ENCODE measurements at places on chromosomes 16 and 17.
A peak's percentile ranks its signal among the peaks of the same experiment; 100 is the strongest.

- DNase-seq, result peak; percentile 91
These were observed 12.4 kb downstream of the ATP5PD start for GRCh38 chr17:75034236-75034908.

- DNase-seq, result no peak
These were observed 25.9 kb upstream of the FAAP100 start for GRCh38 chr17:81578038-81578441.

DNA sequence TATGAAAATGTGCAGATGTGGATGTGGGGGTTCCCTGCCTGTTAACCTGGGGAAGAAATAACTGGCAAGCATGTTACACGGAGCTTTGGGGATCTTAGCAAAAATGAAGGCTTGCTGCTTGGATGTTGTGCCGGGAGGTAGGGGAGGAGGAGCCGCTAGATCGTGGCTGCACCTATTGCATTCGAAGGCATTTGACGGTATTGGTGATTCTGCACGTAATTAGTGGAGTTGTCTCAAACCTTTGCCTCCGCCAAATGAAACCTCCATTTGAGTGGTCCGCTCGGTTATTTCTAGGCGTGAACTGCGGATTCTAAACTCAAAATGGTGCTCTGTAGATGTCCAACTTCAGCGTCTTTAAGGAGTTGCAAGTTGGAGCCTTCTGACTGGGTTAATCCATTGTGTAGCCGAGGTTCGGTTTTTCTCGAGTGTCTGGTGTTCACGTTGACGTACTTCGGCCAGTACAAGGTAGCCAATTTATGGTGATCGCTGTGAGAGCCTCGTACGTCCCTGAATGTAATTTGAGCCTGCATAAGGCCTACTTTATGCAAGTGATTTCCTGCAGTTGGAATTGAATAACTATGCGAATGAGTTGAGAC lies 1.5 kb downstream of the TNRC6C start:
- no peak for DNase-seq

DNA sequence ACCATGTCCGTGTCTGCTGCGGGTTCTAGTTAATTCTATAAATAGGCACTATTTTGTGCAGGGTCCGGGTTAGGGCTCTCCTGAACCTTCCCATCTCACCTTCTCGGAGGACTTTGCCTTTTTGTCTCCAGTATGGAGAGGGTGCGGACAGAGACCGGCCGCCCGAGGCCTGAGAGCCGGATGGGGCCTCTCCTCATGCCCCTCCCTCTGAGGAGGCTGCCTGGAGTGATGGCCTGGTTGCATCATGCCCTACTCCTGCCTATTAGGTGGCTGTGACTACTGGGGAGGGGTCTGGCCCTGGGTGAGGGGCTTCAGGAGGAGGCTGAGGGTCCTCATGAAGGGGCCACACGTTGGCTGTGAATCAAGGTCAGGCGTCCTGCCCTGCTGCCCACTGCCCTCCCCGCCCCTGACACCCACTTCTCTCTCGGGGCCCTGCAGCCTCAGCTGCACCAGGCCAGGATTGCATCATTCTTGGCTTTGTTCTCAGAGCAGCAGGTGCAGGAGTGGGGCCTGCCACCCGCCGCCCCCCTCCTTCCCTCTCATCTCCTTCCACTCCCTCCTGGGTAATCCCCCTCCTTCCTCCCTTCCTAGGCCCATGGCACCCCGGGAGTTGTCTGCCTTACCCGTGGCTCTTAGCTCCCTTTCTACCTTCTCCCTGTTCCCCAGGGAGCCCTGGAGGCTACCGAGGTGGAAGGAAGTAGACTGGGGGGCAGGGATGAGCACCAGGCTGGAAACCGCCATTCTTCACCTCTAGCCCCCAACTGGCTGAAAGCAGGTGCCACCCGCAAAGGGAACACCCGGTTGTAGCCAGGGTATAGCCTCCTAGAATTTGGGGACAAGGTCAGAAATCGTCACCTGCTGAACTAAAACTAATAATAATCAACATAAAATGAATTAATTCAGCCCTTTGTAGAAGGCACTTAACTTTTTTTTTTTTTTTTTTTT lies 12.7 kb upstream of the ARHGAP23 start:
- peak; percentile 9 for DNase-seq

GRCh38 chr16:88655733-88656281 lies 5.0 kb upstream of the CYBA start:
- DNase-seq, result no peak

GRCh38 chr17:81189670-81190530 lies 23.9 kb upstream of the AATK start:
- DNase-seq, result no peak

DNA sequence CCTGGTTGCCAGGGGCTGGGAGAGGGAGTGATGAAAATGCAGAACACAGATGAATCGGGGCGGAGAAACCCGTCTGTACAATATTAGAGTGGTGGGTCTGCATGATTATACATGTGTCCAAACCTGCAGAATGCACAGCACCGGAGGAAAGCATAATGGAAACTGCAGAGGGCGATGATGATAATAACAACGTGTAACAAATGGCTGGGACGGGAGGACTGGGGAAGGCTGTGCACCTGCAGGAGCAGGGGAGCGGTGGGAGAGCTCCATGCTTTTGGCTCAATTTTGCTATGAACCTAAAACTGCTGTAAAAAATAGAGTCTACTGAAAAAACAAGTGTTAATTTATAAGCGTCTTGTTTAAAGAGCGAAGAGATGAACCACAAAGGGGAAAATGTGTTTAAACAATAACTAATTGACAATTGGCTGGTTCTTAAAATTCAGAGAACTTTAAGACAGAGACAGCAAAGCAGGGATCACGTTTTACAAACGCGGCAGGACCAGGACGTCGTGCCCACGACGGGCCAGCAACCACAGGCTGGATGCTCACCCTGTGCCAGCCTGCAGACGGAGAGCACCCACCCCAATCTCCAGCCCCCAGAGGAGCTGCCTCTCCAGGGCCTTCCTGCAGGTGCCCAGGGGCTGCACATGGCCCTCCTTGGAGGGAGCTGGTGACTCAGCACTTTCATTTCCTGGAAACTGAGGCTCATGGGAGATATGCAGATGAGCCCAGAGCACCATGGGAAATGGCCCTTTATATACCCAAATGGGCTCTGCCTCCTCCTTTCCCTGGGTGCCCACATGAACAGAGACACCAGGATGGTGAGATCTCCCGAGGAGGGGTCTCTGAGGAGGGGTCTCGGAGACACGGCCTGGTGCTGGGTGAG lies at the start of gene TEX19:
TEX19 (plus strand) TSS at position 783 of the 886 bp plus-strand sequence. CDS start 2,904 bp downstream, outside the sequence.
- no peak for DNase-seq

DNA sequence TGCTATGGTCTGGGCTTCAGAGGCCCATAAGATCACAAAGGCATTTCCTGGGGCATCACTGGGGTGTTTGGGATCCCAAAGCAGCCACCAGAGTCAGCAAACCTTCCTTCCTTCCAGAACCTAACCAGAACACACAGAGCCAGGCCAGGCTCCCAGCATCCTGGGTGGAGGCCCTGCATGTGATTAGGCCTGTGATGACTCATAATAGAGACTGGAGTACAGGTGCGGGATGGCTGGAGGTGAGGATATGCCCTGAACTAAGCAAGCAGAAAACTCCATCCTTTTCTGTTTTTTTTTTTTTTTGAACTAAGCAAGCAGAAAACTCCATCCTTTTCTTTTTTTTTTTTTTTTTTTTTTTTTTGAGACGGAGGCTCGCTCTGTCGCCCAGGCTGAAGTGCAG lies 17.7 kb upstream of the GFOD2 start:
- DNase-seq, result no peak

Data from activated naive CD4-positive, alpha-beta T cell treated with Interleukin-2 at 50 U/mL for 16 hours (primary cell).